ENCODE measurements at places on chromosomes 12 and 14.
A peak's percentile ranks its signal among the peaks of the same experiment; 100 is the strongest.

- DNase-seq = no peak
These were observed 272.8 kb downstream of the KSR2 start for GRCh38 chr12:117695956-117696355.

DNA sequence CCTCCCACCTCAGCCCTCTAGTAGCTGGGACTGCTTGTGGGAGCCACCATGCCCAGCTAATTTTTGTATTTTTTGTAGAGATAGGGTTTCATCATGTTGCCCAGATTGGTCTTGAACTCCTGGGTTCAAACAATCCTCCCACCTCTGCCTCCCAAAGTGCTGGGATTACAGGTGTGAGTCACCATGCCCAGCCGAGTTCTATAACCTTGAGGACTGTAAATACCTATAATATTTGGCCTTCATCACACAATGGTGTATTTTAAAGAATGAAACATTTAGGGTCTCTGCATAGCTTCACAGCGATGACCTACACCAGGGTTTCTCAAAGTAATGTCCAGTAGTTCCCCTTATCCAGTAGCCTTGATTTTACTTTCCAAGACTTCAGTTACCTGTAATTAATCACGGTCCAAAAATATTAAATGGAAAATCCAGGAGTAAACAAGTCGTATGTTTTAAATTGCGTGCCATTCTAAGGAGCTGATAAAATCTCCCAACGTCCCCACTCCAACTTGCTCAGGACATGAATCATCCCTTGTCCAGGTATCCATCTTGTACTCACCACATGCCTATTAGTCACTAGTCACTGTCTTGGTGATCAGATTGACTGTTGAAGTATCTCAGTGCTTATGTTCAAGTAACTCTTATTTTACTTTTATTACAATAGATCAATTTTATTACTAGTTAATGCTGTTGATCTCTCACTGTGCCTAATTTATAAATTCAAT is 368.2 kb downstream of the BTG1 start:
- no peak for DNase-seq

- DNase-seq = no peak
These were observed 20.7 kb downstream of the KRT85 start for GRCh38 chr12:52346593-52346992.

- no peak for DNase-seq
These were observed 42.0 kb downstream of the GLIPR1L2 start for GRCh38 chr12:75432924-75433323.

DNA sequence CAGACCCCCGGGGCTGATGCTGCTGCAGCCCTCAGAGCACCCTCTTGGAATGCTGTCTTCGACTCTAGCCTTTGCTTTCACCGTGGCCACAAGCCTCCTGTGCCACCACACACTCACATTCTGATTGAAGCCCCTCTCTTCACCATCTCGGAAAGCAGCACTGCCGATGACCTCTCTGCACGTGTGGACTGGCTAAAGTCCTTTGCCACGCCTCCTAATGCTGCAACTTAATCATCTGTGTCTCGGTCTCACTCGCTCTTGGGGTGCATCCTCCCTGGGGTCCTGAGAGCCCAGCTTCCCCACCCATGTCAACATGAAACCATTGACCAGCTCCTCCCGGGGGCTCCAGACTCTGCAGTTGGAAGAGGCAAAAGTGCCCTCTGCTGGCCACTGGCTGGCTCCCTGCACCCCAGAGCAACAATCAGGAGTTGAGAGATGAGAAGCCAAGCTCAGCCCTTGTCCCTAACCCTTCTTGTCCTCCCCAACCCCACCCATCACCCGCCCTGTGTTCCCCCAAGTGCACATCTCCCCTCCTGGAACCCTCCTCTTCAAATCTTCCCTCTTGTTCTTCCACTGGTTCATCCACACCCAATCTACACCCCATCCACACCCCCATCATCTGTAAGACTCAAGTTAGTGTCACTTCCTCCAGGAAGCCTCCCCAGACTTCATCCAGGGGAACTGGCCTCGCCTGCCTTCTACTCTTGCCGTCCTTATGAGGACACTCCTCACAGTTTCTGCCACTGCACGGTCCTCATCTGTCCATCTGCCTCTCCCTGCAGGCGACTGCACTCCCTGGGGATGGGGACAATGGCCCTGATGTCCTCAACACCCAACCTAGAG is 23.6 kb upstream of the FAM181A start:
- DNase-seq = no peak

GRCh38 chr12:92444763-92445162 is 258.0 kb upstream of the PLEKHG7 start:
- no peak for DNase-seq

- no peak for DNase-seq
These were observed 164 bp downstream of the KIF21A start for GRCh38 chr12:39442831-39443080.

- no peak for DNase-seq
These were observed 16.7 kb downstream of the CLSTN3 start for GRCh38 chr12:7146906-7147305.

DNA sequence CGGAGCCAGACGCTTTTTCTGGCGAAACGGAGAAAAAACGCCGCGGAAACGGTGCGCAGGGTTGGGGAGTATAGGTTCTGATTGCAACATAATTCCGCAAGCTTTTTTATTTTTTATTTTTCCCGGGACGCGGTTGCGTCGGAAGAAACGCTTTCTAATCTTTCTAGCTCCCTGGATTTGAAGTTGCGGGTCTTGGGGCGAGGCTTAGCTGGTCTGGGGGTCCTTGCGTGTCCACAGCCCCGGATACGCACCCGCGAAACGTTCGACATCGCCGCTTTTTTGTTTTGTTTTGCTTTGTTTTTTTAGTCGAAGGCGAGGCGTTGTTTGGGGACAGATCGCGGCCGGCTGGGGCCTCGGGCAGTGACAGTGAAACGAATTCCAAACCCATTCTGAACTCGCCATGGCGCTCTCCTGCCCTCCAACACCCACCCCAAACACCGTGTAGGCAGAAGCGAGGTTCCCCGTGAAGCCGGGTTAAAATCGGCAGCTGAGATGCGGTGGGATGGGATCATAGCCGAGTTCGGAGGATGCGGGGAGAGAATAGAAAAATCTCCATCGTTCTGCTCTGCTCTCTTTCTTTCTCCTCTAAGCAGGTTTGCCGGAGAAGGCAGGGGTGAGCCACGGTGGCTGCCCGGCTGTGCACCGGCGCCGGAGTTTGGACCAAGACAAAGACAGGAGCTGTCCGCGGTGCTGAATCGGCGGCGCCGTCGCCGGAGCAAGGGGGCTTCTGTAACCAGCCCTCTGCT is 8.1 kb upstream of the LHX5 start:
- peak; percentile 79 for DNase-seq

- DNase-seq = no peak
These were observed 113.8 kb downstream of the KCNK10 start for GRCh38 chr14:88209273-88209672.

GRCh38 chr12:2084553-2085296 is 31.9 kb downstream of the CACNA1C start:
- DNase-seq = no peak

All from left forelimb (tissue), 1 donor.